ENCODE measurements at places on chromosomes 3 and 15.

DNA sequence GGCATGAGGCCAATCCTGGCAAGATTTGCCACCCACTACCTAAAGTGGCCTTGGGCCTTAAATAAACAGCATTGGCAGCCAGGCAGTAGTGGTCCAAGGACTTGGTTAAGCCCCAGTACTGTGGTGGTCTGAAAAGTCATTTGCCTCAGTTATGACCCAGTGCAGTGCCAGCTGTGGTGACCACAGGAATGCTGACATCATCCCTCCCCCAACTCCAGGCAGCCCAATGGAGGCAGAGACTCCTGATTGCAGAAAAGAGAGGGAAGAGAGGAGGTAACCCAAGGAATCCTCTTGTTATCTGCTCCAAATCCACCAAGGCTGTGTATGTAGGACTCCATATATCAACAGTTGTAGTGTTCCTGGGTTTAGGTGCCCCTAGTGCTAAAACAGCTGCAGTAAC lies 883.6 kb downstream of the SQOR start:
- DNase-seq: no peak

- no peak for DNase-seq
Measured at GRCh38 chr15:94387849-94388441, 156.6 kb downstream of the MCTP2 start.

GRCh38 chr15:79130535-79131130 lies 40.1 kb upstream of the RASGRF1 start:
- no peak for DNase-seq

- DNase-seq: no peak
Measured at GRCh38 chr15:73955861-73956742, 29.8 kb downstream of the LOXL1 start.

- DNase-seq: no peak
Measured at GRCh38 chr15:37941779-37942178, 7.3 kb downstream of the TMCO5A start.

DNA sequence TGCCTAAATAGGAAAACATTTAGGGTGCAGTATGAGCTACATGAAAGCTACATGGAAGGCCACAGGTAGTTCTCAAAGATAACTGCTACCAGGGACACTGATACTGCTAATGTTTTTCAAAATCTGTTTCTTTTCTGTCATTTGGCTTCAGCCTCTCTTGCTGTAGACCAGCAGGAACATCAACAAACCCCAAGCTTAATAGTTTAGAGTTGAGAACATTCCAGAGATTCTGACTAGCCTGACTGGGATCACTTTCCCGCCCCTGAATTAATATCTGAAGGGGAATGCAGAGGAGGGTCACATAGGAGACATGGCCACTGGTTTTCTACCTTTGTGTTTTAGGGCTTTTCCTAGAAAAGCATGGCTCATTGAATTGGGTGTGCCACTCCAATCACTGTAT lies 16.9 kb upstream of the C3orf38 start:
- DNase-seq: no peak

All from A549 (cell line).